ENCODE measurements at places on chromosomes 3 and 15. TPM values are rescaled to one million over a fixed set of nuclear protein-coding genes. Genes with fewer than 3 reads are reported as not detected.

- H3K27ac ChIP-seq = no peak overlapping the region
- H3K4me3 ChIP-seq = no peak overlapping the region
- no peaks in the 10 kb centered on the region for H3K27me3 ChIP-seq
These were observed 8.9 kb downstream of the CPOX start for GRCh38 chr3:98584547-98584946.

DNA sequence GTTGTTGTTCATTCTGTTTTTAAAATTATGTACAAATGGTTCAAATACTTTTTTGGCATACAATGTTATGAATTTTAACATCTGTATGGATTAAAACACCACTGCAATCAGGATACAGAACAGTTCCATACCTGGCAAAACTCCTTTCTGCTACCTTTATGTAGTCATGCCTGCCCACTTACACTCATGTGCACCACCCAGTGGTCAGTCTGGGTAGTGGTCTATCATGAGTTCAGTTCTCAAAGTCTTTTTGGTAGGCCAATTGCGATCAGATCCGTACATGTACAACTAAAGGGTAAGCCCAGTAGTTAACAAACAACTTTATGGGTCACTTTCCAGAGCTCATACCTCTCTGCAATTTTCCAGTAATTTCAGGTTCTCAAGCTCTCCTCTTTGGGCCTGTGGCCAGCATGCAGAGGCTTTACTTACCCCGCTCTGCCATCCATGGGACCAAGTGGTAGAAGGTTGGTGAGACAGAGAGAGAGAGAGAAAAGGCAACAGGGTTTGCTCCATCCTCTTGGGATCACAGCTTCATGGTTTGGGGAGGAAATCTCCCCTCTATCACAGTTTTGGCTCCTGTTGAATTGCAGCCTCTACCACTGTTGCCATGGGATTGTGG, 63.9 kb upstream of the FAM98B start:
- H3K36me3 ChIP-seq = no peaks in the 10 kb centered on the region
- H3K27me3 ChIP-seq = peaks cover 21% of the 10 kb centered on the region
- no peak overlapping the region for H3K27ac ChIP-seq
- no peak overlapping the region for H3K4me3 ChIP-seq

DNA sequence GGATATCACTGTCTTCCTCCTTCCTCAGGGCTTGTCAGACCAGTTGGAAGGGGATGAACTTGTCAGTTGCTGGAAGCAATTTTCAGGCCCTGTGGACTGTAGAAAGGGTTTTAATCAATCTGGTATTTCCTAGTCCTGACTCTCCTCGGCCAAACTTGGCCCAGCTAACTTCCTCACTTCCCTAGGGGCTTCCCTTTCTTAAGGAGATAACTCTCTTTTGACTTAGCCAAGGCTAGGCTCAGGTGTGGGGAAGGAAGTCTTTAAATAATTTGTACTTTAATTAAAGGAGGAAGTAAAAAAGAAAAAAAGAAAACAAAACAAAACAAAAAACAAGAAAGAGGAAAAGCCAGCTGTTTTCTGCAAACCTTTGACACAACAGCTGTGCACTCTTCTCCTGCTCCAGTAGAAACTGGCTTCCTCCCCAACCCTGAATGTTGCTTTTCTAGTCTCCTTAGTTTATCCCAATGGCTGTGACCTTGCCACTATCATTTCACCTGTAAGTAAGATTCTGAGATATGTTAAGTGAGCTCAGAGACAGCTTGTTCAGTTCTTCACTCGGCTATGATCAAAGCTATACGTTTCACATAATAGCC, 53.0 kb upstream of the ST3GAL6 start:
- H3K27ac ChIP-seq = no peak overlapping the region
- H3K36me3 ChIP-seq = no peaks in the 10 kb centered on the region
- no peak overlapping the region for H3K4me3 ChIP-seq
- no peaks in the 10 kb centered on the region for H3K4me1 ChIP-seq
- H3K27me3 ChIP-seq = peaks cover 2% of the 10 kb centered on the region

GRCh38 chr15:28005004-28005527, 94.0 kb downstream of the OCA2 start:
- H3K4me1 ChIP-seq = no peaks in the 10 kb centered on the region
- no peaks in the 10 kb centered on the region for H3K36me3 ChIP-seq
- H3K27ac ChIP-seq = no peak overlapping the region
- H3K4me3 ChIP-seq = no peak overlapping the region
- DNase-seq = no peak

INSYN1 gene
- total RNA-seq = not detected

MED12L gene
- total RNA-seq = 0.36 TPM

PLA2G4E gene
- total RNA-seq = not detected

CACNA2D3 gene
- not detected for total RNA-seq

ZIC4 gene
- not detected for total RNA-seq

MYEF2 gene
- 34.5 TPM for total RNA-seq
